NCI-H82 (cell line): ENCODE measurements at places on chromosomes 2 and 18.
A peak's percentile ranks its signal among the peaks of the same experiment; 100 is the strongest.

DNA sequence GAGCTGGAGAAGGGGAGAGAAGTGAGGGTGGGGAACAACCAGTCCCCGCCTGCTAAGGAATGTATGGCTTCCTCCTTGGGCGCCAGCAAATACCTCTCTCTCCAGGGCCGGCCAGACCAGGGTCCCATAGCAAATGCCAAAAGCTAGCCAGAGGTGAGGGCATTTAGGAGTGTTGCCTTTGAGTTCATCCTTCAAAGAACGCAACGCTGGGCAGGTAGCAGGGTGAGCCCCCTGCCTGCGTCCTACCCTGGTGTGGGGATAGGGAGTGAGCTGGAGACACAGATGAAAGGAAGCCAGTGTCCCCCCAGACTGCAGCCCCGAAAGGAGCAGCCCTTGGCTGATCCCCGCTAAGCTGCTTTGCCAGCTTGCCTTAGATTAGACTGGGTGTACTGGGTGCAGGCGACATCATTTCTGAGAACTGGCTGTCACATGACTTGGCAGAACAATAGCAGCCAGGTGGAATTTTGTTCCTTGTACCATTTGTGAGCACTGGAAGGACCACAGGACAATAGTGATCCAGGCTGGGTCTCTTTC, 40.4 kb downstream of the KLHL29 start:
- peak; percentile 84 for DNase-seq

GRCh38 chr2:100923461-100924060, 78.5 kb upstream of the RPL31 start:
- DNase-seq = no peak

- no peak for DNase-seq
Measured at GRCh38 chr18:40168026-40168425, 1787.0 kb upstream of the PIK3C3 start.

- DNase-seq = no peak
Measured at GRCh38 chr2:149651229-149651628, 63.7 kb upstream of the MMADHC start.

- no peak for DNase-seq
Measured at GRCh38 chr2:156192468-156192867, 140.1 kb downstream of the NR4A2 start.

GRCh38 chr2:146415291-146415690, 1429.5 kb upstream of the ACVR2A start:
- DNase-seq = peak; percentile 8

DNA sequence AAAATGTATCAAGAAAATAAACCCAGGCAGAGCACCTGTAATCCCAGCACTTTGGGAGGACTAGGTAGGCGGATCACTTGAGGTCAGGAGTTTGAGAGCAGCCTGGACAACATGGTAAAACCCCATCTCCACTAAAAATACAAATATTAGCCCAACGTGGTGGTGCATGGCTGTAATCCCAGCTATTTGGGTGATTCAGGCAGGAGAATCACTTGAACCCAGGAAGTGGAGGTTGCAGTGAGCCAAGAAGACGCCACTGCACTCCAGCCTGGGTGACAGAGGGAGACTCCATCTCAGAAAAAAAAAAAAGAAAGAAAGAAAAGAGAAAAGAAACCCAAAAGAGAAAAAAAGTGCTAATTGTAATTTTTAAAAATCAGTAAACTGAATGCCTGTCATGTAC, 41.4 kb downstream of the DDX18 start:
- no peak for DNase-seq

GRCh38 chr2:182259629-182260150, 167.1 kb downstream of the PDE1A start:
- no peak for DNase-seq

DNA sequence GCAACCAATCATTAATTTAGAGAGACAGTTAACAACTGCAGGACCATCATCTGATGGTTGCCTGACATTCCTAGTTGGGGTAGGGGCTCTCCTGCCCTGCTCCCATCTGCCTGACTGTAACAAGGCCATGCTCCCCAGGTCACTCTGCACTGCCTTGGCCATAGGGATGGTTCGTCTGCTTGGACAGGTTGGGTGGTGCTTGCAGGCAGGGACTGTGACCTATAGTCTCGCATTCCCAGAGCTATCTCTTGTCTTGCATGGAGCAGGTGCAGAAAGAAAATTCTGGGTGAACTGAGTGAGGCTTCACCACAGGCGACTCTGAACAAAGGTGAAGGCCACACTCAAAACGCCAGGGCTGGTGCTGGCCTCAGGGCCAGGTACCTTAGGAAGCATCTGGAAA, 64.7 kb downstream of the EMILIN2 start:
- DNase-seq = no peak

GRCh38 chr2:5140347-5140746, 551.8 kb upstream of the SOX11 start:
- DNase-seq = no peak

DNA sequence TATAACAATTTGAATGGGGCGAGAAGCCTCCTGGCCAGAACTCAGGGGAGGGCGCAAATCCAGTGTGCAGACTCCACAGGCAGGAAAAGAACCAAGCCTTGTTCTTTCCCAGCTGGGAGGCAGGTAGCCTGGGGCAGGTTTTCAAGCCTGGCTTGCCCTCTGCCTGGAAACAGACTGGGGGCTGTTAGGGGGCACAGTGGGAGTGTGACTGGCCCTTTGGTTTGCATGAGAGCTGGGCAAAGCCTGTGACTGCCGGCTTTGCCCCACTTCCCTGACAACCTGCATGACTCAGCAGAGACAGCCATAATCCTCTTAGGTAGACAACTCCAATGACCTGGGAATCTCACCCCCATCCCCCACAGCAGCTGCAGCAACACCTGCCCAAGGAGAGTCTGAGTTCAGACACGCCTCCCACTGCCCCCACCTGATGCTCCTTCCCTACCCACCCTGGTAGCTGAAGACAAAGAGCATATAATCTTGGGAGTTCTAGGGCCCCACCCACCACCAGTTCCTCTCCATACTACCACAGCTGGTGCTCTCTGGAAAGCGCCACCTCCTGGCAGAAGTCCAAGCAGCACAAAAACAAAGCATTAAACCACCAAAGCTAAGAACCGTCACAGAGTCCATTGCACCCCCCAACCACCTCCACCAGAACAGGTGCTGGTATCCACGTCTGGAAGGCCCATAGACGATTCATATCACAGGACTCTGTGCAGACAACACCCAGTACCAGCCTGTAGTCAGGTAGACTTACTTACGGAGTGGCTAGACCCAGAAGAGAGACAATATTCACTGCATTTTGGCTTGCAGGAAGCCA, 402.5 kb downstream of the STK39 start:
- peak; percentile 98 for DNase-seq

DNA sequence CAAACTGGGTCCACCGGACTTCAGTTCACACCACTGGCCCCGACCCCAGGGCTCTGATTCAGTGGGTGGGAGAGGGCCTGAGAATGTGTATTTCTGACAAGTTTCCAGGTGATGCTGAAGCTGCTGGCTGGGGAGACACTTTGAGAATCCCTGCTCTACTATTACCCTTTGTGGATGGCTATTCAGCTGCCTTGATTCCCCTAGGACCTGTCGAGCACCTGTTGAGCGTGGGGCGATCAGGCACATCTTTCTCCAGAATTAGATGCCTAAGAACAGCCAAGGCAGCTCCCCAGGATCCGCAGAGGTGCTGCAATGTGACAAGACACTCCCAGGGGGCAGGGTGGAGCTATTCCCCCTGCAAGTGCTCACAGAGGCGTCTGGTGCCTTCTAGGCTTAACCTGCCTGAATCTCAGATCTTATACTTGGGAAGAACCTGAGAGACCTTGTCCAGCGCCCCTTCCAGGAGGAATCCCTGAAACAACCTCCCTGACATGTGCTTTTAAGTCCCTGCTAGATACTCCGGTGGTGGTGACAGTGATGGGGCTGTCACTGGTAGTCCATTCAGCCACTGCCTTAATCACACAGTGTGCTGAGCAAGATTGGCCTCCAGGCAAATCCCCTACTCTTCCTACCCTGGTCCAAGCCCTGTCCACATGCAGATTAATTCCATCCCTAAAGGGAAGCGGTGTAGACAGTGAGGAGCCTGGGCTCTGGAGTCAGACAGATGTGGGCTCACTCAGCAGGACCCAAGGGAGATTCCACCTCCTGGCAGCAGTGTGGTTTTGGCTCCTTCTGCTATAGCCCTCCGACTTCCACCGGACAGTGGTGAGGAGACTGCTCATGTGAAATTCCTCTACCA, 43.4 kb upstream of the OTOF start:
- DNase-seq = peak; percentile 83

GRCh38 chr2:28294451-28294850, 98.2 kb upstream of the FOSL2 start:
- no peak for DNase-seq

- DNase-seq = no peak
Measured at GRCh38 chr18:75790111-75790510, 362.6 kb upstream of the SMIM21 start.

GRCh38 chr2:197149546-197149945, 161.0 kb downstream of the ANKRD44 start:
- DNase-seq = no peak

GRCh38 chr2:143828763-143829537, 691.0 kb downstream of the ZEB2 start:
- peak; percentile 65 for DNase-seq

DNA sequence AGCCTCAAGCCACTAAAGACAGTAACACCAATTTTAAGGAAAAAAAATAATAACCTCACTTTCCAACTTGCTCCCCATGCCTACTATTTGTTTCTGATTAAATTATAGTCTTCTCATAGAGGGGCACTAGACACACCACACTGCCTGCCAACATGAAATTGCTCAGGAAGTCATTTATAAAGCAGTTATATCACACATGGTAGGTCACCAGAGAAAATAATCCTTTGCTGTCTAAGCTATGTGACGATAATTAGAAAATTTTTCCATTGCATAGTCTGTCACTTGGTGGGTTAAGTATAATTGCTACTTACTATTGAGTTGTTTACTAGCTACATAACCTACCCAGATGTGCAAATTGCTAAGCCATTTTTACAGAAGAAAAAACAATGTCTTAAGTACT, 85.2 kb downstream of the INO80D start:
- no peak for DNase-seq

- no peak for DNase-seq
Measured at GRCh38 chr2:150286730-150287362, 200.6 kb downstream of the RND3 start.

GRCh38 chr2:224171226-224171625, 132.1 kb upstream of the SERPINE2 start:
- no peak for DNase-seq

DNA sequence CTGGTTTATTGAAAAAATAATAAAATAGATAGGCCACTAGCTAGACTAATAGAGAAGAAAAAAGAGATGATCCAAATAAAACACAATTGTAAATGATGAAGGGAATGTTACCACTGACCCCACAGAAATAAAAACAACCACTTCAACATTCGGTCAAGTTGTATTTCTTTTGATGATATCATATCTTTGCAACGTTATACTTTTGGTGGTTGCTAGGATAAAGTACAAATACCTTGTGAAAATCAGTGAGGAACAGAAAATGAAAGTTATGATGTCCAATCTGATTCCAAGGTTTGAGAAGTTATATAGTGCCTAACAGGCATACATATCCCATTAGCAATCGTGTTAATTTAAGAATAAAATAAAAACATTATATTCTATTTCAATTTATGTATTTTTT, 6.6 kb upstream of the ASNSD1 start:
- DNase-seq = no peak

DNA sequence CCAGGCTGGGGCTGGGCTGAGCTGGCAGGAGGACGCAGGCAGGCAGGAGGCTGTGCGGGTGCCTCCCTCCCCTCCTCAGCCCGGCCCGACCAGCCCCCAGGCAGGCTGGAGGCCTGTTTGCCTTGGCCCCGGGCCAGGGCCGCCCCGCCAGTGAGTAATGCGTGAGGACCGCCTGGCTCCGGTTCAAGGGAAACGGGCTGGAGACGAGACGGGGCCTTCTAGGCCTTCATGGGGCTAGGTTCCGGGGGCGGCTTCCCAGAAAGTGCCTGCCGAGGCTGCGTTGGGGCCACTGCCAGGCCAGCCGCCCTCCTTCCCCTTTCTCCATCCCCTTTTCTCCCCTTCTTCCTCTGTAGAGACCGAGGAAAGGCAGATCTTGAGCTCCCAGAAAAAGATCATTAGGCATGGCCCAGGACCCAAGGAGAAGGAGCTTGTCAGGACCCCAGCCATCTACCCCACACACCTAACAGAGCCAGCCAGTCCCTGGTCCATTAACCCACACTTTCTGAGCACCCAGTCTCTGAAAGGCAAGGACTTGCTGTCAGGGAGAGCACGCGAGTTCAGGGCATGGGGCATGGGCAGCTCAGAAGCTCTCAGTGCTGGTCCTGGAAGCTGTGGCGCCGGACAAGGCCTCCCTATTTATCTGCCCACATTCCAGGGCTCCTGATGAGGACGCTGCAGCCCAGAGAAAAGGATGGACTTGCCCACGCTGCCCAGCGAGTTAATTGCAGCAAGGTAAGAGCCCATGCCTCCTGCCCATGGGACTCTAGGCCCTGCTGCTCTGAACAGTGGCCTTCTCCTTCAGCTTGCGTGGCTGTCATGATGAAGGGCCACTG, 48.5 kb downstream of the SMAD7 start:
- peak; percentile 59 for DNase-seq

GRCh38 chr2:67658820-67659219, 261.7 kb downstream of the ETAA1 start:
- DNase-seq = no peak

DNA sequence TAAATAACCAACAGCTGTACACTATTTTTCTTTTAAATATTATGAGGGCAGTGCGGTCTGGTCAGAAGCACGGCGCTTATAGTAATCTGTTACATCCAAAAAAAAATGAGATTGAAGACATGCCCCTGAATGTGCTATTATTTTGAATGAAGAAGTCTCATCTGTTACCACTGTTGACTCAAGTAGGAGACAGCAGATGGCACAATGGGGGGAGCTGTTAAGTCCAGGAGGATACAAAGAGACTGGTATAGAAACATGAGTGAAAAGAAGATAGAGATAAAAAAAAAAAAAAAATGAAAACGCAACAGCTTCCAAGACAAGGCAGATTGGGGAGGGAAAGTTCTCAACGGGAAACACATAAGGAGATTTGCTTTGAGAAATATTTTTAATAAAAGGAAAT, 425.5 kb upstream of the PKDCC start:
- peak; percentile 69 for DNase-seq

DNA sequence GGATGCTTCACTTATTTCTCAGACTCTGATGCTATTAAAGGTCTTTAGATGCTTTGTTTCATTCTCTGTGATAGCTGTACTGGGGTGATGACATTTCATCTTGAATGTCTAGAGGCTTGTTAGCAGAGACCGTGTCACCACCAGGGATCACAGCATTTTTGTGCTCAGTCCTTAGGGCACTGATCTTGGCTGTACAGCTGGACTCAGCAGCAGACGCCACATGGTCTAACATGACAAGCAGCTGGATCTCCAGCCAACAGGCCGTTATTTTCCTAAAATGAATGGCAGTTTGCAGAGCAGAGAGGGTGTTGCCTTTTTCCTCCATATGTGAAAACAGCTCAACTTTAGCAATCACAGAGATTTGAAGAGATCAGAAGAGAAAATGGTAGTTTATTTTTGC, 491.8 kb downstream of the CDH2 start:
- DNase-seq = no peak
